ENCODE measurements at places on chromosomes 1 and 21.

- no peak for DNase-seq
These were observed 390.1 kb downstream of the LTN1 start for GRCh38 chr21:28602546-28602945.

DNA sequence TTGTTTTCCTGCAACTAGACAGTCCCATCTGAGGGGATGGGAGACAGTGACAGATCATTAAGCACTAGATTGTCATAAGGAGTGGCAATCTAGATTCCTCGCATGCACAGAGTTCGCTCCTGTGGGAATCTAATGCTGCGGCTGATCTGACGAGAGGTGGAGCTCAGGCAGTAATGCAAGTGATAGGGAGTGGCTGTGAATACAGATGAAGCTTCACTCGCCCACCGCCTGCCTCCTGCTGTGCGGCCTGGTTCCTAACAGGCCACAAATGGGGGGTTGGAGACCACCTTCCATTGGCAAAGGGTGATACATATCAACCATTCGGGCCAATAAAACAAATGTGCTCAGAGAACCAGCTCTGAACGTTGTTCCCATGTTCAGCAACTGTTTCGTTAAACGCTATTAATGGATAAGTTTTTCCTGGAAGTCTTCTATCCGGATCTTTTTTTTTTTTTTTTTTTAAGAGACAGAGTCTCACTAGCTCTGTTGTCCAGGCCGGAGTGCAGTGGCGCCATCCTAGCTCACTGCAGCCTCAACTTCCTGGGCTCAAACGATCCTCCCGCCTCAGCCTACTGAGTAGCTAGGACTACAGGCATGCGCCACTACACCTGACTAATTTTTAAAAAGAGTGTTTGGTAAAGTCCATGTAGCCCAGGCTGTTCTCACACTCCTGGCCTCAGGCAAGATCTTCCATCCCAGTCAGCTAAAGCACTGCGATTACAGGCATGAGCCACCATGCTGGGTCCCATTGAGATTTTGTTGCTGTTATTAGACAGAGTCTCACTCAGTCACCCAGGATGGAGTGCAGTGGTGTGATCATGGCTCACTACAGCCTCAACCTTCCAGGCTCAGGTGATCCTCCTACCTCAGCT is 8.7 kb upstream of the RSRP1 start:
- no peak for DNase-seq

DNA sequence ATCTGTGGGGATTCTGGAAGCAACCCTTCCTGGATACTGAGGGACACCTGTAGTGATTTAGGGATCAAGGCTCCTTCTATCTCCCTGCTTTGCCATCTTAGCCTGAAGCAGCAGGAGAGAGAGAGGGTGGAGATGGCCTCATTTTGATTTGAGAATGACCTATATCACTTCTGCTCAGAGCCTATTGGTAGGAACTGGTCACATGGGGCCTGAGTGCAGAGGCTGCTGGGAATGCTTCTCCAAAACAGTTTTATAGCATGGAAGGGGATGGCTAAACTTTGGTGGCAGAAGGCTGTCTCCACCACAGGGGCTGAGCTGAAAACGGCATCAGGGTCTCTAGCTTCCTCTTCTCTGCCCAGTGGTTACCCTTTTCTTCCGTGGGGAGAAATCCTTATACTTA is 105.8 kb downstream of the TBX19 start:
- DNase-seq: no peak

- no peak for DNase-seq
These were observed 292.0 kb upstream of the PLXNA2 start for GRCh38 chr1:208536212-208536611.

GRCh38 chr1:22777388-22778057 is 66.9 kb downstream of the EPHB2 start:
- no peak for DNase-seq

DNA sequence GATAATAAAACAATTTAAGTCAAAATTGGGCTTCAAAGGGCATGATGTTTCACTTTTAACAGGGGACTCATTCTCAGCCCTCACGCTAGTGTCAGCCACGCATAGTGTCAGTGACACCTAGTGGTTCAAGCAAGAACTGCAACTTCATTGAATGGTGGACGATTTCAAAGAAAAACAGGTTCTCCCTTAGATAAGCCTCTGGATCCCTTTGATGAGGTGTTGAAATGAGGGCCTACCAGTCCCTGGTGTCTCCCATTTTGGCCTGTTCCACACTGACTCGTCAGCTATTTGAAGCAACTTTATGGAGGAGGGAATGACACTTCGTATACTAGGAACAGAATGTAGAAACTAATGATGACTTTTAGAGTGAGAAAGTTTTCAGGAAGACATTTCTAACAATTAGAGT is 56.2 kb downstream of the FCRL5 start:
- no peak for DNase-seq

GRCh38 chr1:65896721-65897120 is 104.0 kb downstream of the PDE4B start:
- DNase-seq: no peak

DNA sequence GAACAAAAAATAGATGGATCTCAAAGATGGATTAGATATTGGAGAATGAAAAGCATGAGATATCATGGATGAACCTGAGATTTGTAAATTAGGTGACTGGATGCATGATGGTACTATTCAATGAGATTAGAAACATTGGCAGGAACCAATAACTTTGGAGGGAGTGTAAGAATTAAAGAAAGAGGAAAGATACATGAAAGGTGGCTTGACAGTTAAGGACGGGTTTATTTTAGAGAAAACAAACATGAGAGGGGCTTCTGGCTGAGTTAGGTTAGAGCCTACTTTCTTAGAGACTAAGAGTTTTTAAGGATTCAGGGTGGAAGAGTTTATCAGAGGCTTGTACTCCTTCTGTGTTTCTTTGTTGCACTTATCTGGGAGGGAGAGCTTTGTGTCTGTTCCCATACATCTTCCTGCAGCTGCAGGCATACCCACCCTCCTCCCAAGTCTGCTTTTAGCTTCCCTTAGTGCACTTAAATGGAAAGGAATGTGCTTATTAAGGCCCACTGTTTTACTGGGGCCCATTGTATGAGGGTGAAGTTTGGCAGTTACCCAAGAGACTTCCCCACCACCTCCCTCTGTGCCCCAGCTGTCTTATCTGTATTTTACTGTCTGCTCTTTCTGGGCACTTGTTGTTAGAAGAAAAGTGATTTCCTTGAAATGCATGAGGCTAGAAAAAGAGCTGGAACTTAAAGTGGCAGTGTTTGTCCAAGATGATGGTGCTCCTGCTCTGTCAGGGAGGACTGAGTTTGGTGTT is 26.1 kb upstream of the CR2 start:
- DNase-seq: no peak

DNA sequence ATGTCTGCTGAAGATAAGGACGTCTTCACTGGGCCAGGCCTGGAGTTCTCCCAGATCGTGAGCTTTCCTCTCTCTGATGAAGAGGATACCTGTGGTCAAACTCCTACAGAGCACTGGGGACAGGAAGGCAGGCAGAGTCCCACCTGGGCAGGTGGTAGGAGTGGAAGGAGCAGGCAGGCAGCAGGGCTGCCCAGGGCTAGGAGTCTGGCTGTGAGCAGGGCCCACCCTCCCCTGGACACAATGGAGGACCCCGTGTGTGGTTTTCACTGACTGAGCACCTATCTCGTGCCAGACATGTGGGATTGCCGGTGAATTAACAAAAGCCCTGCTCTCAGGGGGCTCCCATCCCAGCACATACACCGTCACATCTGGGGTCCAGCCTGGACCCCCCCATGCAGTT is 4.9 kb upstream of the SAMD11 start:
- no peak for DNase-seq

DNA sequence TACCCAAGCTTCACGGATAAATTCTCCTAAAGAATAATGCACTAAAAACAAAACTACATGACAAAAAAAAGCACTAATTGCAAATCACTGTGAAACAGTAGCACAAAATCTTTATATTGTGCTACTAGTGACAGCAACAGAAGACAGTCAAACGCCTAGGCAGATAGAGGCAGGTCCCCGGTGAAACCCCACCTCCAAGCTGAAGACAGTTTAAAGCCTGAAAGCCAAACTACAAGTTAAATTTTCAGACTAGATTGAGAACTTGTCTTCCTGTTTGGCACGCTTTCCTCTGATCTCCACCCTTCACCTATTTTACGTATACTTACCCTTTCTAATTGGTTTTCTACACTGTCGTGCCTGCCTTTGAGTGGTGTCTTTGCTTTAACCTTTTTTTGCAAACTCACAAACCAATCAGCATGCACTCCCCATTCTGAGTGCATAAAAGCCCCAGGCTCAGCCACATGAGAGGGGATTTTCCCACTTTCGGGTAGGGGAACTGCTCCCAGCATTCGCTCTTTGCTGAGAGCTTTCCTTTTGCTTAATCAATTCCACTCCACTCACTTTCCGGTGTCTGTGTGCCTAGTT is 3.6 kb upstream of the BACH1 start:
- no peak for DNase-seq

DNA sequence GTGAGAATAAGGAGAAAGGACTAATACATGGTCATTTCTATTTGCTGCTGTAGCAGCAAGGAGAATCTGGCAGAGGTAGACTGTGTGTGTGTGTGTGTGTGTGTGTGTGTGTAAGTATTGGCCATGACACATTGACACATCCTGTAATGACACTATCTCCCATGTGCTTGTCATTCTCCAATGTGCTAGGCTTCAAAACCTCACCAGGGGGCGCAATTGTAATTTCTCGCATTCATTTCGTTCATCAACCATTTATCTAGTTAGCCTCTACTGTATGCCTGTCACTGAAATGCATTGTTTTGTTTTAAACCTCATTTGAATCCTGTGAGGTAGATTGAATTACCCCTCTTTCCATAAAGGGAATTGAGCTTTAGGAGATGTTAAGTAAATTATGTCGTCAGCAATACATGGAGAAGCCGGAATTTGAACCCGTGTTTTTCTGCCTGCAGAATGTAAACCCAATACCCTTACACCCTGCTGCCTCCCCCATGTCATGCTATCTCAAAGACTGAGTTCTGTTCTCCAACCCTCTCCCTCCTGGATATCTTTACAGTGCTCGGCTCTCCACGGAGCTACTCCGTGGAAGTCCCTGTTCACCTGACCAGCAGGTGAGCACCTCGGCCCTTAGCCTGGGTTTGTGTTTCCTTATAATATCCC is 100.8 kb downstream of the UCK2 start:
- DNase-seq: no peak

DNA sequence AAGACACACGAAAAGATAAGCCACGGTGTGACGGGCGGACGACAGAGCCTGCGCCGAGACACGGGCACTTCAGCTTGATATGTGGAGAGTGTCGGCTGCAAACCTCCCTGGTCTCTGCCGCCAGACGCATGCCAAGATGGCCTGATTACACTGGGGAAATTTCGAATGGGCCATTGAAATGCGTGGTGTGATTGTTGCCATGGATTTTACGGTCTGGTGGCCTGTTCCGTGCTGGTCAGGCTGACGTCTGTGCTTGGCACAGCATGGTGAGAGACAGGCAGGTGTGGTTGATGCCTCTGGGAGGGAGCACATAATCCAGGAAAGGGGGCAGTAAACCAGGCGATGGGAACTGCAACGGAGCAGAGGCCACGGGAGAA is 105.6 kb upstream of the TMPRSS2 start:
- DNase-seq: no peak

DNA sequence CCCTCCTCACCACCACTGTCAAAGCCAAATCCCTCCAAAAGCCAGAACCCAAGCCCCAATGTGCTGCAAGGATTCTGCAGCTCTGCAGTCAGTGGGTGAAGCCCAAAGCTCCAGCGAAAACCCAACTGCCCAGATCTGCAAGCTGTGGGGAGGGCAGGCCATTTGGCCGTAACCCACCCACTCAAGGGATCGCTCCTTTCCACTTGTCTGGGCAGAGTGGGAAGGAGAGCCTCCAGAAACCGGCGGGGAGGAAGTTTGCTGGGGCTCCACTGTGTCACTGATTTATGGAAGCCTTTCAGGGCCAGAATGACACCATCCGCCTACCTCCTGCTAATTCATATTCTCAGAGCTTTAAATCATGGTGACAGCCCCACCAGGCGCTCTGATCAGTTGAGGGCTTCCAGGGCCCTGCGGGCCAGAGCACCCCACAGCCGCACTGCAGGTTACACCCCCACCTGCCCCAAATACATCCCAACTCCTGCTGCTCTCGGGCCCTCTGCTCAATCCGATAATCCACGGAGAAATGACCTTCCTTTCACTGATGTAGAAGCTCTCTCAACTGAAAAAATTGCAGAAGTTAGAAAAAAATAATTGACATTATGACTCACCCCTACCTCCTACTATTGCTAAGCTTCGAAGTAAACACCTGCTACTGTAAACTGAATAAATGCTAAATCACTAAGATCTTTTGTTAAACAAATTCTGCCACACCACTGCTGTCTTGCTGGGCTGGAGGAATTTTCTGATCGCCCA is 40.6 kb upstream of the RAB4A start:
- no peak for DNase-seq

DNA sequence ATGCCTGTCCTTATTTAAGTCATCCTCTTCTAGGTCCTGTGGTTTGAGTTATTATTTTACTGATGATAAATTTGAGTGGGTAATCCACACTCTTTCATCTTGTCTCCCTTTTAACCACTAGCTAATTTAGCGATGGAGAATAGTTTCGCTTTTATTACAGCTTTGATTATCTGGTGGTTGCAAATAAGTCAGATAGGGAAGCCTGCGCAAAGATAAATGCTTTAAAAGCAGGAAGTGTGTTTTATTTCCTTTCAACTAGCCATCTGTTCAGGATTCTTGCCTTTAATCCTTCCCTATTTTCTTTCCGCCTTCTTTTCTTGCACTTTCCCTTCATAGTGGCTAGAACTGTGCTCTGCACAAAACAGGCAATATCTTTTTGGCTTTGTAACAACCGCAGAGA is 129.0 kb downstream of the TGFB2 start:
- no peak for DNase-seq

DNA sequence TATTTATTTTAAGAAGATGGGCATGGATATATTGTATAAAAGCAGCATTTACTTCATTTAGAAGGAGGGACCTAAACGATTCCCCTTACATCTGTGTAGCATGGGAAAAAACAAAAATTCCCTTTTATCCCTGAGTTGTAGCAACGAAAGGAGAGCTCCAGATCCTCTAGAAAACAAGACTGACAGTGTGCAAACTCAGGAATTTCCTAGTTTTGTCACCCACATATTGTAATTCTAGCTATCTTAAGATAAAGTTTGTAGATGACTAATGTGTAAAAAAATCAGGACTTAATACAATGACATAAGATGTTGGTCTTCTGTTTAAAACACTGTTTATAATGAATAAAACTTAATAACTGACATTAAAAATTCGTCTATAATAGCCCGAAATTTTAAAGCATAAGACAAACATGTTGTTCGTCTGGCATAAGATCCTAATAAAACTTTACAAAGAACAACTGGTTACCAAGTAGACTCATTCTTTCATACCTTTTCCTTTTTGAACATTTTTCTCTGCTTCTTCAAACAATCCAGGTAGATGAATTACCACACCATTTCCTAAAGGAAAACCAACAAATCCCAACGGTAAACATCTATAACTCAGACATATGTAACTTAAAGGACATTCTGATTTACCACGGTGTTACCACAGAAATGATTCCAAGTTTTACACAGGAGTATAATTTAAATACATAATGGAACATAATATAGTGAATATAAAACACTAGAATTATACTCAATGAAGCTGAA is 15.2 kb downstream of the ADSS2 start:
- DNase-seq: no peak

GRCh38 chr1:30273456-30273855 is 449.9 kb downstream of the MATN1 start:
- DNase-seq: no peak

GRCh38 chr1:163258181-163258580 is 55.5 kb upstream of the RGS5 start:
- no peak for DNase-seq
